ENCODE measurements at places on chromosomes 1 and 21.

GRCh38 chr1:14606632-14607031 is 8.1 kb downstream of the KAZN start:
- no peak for DNase-seq

- DNase-seq: no peak
Measured at GRCh38 chr1:168723000-168723399, 6.0 kb downstream of the DPT start.

- no peak for DNase-seq
Measured at GRCh38 chr1:170176772-170177171, 31.0 kb downstream of the NTMT2 start.

DNA sequence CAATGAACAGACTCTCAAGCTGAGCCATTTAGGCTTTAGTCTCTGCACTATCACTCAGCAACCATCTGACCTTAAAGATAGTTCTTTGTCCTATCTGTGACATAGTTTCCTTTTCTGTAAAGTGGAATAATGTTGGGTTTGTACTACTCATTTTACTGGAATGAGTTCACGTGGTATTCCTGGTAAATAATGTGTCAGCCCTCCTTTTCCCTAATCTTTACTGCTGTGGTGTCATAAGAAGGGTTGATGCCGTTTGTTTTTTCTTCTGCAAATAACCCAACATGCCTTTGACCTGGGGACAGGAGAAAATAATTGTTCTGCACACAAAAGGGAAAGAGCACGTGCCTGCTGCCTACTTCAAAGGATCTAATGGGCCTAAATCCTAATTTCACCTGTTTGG is 297.8 kb downstream of the BRINP3 start:
- DNase-seq: no peak

GRCh38 chr1:85320371-85321131 is 44.1 kb upstream of the BCL10 start:
- DNase-seq: no peak

- no peak for DNase-seq
Measured at GRCh38 chr1:95562230-95562629, 328.2 kb downstream of the RWDD3 start.

DNA sequence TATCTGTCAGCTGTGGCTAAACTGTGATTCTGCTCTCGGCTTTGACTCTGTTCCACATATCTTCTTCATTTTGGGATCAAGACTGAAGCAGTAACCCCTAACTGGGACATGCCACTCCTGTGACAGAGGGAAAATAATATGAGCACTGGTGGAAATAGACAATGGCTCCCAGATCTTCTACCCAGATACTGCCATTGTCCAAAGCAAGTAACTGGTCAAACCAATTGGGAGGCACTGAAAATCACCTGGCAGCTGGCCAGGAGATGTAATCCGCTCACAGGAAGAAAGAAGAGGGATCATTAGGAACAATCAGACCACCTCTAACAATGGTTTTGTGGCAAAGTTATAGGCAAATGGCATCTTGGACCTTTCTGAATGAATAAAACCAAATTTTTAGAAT is 10.7 kb downstream of the SNX7 start:
- no peak for DNase-seq

DNA sequence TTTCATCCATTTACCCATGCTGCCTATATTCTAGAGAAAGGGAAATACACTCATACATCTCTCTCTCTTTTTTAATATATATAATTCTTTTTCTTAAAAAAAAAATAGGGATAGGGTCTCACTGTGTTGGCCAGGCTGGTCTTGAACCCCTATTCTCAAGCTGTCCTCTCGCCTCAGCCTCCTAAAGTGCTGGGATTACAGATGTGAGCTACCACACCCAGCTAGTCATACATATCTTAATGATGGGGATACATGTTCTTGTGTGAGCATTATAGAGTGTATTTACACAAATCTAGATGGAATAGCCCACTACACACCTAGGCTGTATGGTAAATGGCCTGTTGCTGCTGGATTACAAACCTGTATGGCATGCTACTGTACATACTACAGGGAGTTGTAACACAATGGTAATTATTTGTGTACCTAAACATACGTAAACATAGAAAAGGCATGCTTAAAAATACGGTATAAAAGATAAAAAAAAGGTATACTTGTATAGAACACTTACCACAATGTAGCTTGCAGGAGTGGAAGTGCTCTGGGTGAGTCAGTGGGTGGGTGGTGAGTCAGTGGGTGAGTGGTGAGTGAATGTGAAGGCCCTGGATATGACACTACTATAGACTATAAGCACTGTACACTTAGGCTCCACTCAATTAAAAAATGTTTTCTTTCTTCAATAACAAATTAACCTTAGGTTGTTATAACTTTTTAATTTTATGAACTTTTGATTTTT is 72.9 kb downstream of the IVNS1ABP start:
- DNase-seq: no peak

GRCh38 chr1:226784081-226785049 is 45.3 kb upstream of the ITPKB start:
- DNase-seq: no peak

GRCh38 chr21:33924766-33925100 is 9.1 kb upstream of the ATP5PO start:
- no peak for DNase-seq

GRCh38 chr1:36475910-36476604 is 6.7 kb downstream of the CSF3R start:
- DNase-seq: no peak

- no peak for DNase-seq
Measured at GRCh38 chr1:157648317-157648716, 50.4 kb upstream of the FCRL4 start.

GRCh38 chr1:29289493-29289892 is 53.2 kb downstream of the PTPRU start:
- no peak for DNase-seq

- DNase-seq: peak; percentile 79
Measured at GRCh38 chr1:155976062-155976912, 2.1 kb downstream of the ARHGEF2 start.

GRCh38 chr1:196136396-196136795 is 471.8 kb downstream of the KCNT2 start:
- DNase-seq: no peak

DNA sequence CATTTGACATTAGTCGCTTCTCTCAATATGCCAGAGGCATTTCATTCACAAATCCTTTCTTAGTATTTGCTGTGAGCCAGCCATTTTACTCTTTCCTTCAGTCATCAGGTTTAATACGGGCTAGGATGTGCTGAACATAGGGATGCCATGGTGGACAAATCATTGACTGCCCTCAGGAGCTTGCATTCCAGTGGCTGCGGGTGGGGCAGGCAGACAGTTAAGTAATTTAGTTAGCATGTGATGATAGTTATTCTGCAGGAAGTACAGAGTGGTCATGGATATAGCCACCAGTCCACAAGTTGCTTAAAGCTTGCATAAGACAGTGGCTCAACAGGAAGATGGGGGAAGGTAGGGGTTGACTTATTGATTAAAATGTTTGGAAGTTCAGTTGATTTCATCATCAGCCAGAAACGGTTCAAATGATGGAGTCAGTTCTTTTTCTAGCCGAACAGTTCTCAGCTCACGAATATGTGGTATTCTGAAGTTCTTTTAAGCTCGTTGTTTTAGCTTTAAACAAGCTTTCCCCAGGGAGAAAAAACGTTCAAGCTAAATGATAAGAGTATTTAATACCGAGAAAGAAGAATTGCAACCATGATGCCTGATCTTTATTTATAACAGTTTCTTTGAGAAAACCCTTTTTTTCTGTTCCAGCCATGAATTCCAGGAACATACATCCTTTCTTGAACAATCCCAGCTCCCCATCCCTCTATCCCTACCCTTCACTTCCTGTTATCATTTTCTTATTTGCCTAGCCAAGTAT is 1.4 kb downstream of the SLC22A15 start:
- no peak for DNase-seq

DNA sequence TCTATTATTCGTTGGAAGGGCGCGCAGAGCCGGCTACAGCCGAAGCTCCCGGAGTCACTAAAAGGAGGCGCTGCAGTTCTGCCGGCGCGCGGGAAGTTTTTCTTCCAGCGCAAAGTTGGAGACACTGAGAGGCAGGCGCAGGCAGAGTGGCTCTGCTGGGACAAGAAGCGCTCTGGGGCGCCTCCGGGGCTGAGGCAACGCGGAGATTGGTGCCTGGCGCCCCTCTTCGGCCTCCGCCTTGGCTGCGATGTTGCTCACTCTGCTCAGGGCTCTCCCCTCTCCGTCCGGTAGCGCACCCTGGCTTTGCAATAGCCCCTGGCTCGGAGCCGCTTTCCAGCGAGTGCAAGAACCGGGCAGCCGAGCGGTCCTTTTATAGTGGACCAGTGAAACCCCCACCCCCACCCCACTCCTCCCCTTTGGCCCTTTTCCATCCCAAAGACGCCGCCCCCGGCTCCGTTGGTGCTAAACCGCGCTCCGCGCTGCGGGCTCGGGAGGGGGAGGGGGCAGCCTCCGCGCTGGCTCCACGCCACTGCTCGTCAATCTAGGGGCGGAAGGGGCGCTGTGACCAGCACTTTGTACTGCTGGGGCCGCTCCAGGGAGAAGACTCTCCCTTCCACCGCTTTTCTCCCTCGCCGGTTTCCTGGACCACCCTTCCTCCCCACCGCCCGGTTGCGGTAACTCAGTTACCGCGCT is at the start of gene ADAMTS1:
TSS of gene ADAMTS1 (minus strand) at position 344 of the 693 bp plus-strand sequence. CDS start 455 bp downstream, outside the sequence.
- DNase-seq: no peak

DNA sequence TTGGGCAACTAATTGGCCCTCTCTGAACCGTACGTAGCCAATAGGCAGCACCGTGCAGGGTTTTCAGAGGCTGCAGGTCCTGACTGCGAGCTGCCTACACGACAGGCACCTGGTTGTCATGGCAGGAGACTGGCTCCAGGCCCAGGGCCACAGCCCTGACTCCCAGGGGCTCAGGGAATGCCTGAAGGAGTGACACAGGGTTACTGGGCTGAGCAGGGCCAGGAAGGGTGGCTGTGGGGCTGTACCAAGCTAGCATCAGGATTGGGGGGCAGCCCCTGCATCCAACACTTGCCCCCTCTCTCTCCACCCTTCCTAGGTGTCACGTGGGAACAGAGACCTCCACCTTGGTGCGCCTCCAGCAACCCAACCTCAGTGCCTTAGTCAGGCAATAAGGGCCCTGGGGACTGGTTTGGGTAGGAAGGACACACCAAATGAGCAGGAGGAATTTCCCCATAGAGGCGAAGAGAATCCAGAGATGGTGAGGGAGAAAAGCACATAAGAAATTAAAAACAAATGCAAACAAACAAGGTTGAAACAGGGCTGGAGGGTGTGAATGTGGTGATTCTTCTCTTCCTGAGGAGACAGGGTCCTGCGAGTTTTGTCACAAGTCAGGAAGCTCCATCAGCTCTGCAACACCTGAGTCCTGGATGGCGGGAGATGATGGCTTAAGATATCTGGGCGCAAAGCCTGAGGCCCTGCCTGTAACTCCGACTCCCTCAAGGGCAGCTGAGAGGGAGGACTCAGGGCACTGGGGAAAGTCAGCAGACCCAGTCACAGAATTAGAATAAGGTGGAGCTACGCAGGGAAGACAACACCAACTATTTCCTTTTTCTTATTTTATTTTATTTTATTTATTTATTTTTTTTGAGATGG is 19.7 kb upstream of the RNU1-4 start:
- DNase-seq: peak; percentile 9

DNA sequence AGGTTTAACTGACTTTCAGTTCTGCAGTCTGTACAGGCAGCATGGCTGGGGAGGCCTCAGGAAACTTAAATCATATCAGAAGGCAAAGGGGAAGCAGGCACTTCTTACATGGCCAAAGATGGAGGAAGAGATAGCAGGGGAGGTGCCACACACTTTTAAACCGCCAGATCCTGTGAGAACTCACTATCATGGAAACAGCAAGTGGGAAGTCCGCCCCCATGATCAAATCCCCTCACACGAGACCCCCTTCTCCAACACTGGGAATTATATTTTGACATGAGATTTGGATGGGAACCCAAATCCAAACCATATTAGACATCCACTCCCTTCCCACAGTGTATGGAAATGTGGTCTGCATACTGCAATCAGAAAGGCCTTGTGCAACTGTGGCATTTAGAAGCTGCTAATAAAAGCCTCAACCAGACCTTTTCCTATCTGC is 148.2 kb downstream of the FCRL5 start:
- no peak for DNase-seq

DNA sequence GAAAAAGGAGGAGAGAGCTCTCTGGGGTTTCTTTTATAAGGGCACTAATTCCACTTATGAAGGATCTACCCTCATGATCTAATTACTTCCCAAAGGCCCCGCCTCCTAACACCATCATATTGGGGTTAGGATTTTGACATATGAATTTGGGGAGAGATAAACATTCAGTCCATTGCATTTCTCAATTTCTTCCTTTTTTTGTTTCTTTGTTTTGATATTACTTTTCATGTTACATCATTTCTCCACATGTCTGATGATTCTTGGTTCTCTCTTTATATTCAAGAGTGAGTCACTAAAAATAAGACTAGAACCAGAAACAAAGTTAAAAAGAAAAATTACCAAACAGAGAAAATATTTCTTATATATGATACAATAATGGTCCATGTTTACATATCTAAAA is 63.2 kb upstream of the DUSP10 start:
- DNase-seq: no peak

DNA sequence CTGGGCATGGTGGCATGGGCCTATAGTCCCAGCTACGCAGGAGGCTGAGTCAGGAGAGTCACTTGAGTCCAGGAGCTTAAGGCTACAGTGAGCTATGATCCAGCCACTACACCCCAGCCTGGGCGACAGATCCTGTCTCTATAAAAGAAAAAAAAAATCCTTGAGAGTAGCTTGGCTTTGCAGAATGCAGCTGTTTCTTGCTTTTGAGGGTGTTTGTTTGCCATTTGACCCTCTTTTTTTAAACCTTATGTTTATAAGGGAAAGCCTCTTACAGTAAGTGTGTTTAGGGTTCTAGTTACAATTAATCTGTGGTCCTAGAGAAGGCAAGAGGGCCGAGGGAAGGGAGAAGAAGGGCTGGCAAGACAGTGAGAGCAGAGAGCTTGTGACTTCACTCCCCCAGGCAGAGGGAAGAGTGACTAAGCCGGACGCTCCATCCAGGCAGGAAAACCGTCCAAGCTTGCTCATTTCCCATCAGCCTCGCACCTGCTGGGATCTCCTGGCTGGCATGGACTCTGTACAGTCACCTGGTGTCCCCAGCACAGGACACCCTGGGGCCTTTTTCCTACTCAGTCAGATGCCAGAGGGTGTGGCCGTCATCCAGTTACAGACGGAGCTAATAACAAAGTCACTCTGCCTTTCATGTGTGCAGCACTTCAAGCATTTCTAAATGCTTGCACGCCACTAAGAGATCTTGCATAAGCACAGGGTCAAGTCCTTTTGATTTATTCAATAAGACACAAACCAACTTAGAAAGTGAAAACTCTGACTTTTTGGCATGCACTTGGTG is 55.5 kb upstream of the PSEN2 start:
- DNase-seq: no peak
